ENCODE measurements at places on chromosomes 5 and 9. TPM values are rescaled to one million over a fixed set of nuclear protein-coding genes. Genes with fewer than 3 reads are reported as not detected.

GRCh38 chr5:932151-932627 lies 39.5 kb downstream of the TRIP13 start:
- no peak for DNase-seq

GRCh38 chr5:95957561-95958203 lies 4.0 kb downstream of the ELL2 start:
- no peak for DNase-seq

DNA sequence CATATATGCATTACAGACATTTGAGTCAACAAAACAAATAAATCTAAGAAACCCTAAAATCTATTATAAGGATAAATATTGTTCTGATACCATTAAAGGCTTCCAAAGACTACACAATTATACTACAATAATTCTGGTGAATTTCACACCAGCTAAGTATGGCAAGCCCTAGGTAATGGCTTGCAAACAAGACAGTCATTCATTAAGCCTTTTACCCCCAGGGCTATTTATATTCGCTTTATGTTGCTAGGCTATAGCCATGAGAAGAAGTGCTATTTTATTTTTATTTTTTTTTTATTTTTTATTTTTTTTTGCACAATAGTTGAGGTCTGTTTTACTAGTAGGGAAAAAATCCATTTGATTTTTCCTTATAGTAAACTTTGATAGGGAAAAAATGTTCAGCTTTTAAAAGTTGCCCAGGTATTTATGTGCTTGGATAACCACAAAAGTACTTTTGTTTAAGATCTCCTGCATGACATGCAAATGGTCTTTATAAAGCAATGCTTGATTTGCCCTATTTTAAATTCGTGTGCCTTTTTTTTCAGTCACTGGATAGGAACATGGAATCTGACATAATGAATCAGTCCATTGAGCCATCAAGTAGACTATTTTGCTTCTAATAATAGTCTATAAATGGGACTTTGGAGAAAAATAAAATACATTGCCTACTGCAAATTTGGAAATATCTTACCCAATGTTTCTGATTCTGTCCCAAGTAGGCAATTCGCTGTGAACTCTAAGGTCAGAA lies 946.3 kb upstream of the COX7C start:
- no peak for DNase-seq

- DNase-seq: no peak
These were observed 407.1 kb upstream of the DMAC1 start for GRCh38 chr9:8206720-8207119.

GRCh38 chr9:128253140-128253990 lies 22.4 kb downstream of the GOLGA2 start:
- no peak for DNase-seq

GRCh38 chr5:137305971-137306602 lies 193.0 kb downstream of the SPOCK1 start:
- no peak for DNase-seq

DNA sequence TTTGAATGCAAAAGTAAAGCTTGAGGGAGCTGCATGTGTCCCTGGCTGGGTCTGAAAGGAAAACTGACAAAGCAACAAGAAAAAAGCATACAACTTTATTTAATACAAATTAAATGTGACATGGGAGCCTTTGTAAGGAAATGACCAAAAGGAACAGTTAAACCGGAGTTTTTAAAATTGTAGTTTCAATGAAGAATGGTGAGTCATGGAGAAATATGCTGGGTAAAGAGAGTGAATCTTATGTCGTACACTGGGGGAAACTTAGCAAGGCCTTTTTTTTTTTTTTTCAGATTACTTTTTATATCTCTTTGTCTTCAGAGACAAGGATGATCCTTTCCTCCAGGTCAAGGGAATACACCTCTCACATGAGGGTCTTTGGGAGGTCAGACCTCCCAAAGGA lies 50.1 kb upstream of the FBXL17 start:
- no peak for DNase-seq

DNA sequence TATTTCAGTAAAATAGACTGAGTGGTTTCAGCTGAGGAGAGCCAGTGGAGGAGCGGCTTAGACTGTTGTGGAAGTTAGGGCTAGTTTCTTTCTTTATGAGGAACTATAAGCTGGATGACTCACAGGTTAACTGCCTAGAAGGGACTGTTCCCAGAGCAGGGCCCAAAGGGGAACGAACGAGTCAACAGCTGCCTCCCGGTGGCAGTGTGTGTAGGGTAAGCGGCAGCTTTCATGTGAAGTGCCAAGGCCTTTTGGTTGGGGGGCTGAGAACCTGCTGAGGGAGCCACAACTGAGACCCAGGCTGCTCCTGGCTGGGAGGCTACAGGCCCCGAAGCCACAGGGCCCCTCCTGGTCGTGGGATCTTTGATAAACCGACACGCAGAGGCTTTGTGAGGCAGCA lies 7.0 kb downstream of the SQSTM1 start:
- no peak for DNase-seq

GRCh38 chr5:39518516-39518915 lies 93.7 kb upstream of the DAB2 start:
- no peak for DNase-seq

DNA sequence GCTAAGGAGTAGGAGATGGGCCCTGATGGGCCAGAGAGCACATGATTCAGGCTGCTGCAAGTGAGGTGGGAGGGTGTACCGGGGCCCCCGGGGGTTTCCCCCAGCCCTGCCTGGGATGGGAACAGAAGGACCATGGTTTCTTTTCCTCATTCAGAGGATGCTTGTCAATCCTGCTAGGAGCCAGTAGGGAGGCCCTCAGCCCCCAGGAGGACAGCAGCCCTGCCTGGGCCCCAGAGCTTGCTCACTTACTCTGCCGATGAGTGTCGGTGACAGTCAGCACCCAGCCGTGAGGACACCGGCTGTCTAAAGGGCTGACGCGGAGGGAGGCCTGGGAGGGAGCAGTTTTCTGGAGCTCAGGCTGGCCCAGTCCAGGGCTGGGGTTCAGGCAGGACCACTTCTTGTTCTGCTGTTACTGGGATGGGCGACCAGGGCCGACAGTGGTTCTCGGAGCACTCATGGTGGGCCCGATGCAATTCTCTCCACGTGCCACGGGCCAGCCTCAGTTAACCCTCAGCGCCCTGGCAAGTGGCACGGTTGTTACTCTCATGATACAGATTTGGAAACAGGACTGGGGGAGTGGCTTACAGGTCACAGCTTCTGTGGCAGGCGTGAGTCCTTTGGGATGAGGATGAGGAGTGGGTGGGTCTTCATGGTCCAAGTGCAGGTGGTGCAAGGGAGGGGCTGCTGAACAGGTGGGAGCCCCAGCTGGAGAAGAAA lies 1.8 kb downstream of the ARRDC1 start:
- peak; percentile 66 for DNase-seq

- DNase-seq: no peak
These were observed 75.4 kb downstream of the RASEF start for GRCh38 chr9:82987370-82988189.

DNA sequence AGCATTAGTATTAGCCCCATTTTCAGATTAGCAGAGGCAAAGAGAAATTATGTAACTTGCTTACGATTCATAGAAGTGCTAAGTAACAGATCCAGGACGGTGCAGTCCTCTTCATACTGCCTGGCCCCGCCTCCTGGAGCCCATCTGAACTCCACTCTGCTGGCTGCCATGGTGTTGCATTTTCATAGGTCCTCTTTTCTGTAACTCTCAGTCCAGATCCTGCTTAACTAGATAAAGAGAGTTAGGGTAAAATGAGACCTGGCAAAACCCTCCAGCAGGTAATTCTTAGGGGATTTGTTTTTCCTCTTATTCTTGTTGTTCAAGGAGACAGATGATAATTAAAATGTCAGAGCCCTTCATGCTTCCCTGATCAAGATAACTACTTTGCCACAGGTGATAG lies 135.1 kb upstream of the EFNA5 start:
- DNase-seq: no peak

DNA sequence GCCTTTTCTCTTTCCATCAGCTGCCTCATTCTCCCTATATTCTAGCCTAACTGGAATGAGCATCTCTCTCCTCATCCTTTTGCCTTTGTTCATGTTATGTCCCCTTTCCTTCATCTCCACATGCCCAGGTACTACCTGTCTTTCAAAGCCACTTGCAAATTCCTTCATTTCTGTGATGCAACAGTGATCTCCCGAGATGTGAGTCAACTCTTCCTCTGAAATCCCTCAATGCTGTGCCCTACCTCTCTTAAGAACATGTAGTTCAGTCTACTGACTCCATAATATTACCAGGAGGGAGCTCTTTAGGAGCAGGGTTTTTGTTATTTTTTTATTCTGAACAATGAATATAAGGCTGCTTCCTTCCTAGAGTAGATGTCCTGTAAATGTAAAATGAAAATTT lies 91.6 kb downstream of the ZNF462 start:
- DNase-seq: no peak

- no peak for DNase-seq
These were observed at the start of gene FAM169A for GRCh38 chr5:74865804-74866595. Gene FAM169A, minus strand, starts transcription at chr5:74866387. Its CDS starts 24,711 bp downstream, at chr5:74841676.

- no peak for DNase-seq
These were observed 1.8 kb upstream of the SELENOP start for GRCh38 chr5:42813533-42813932.

GRCh38 chr9:14127656-14128055 lies 186.3 kb downstream of the NFIB start:
- no peak for DNase-seq

GRCh38 chr5:102691434-102691833 lies 63.7 kb upstream of the PAM start:
- no peak for DNase-seq

- DNase-seq: peak; percentile 87
These were observed at the start of gene PANK3 for GRCh38 chr5:168578538-168579487. Gene PANK3, minus strand, starts transcription at chr5:168579368. Its CDS starts 85 bp downstream, at chr5:168579283.

DNA sequence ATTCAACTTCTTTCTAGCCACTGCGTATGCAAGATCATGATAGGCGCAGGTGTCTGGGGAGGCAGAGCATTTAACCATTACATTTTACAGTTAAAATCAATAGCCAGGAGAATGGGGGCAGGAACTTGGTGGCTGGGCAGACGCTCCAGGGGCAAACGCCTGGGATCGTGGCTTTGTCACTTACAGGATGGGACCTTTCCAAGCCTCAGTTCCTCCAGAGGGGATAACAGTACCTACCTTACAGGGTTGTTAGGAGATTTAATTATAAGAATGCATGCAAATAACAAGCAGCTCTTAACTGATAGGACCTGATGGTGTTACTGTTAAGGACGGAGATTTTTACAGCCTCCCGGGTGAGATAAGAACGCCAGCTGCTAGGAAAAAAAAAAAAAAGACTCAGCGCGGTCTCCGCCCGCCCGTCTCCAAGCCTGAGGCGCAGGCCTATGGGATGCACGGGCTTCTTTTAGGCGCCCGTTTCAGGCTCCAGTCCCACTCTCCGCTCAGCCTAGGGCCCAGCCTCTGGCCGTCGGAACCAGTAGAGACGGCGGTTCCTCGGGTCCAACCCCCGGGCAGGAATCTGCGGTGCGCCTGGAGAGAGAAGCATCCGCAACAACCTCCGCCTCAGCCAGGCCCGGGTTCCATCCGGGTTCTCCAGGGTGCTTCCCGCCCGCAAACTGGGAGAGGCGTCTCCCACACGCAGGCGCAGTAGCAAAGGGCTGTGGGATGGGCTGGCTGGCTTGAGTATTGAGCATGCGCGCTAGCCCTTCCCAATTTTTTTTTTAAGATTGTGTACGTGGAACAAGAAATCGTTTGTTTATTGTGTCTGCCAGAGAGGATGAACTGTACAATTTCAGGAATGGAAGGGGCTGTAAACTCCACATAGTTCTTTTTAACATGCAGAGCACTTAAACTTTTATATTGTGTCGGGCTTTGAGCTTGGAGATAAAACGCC lies at the start of gene FAM200C:
Gene FAM200C (minus strand): TSS at position 653 of the 952 bp plus-strand sequence. CDS start 4,564 bp downstream, outside the sequence.
- peak; percentile 94 for DNase-seq

GRCh38 chr5:143932584-143932983 lies 120.6 kb downstream of the HMHB1 start:
- no peak for DNase-seq

DNA sequence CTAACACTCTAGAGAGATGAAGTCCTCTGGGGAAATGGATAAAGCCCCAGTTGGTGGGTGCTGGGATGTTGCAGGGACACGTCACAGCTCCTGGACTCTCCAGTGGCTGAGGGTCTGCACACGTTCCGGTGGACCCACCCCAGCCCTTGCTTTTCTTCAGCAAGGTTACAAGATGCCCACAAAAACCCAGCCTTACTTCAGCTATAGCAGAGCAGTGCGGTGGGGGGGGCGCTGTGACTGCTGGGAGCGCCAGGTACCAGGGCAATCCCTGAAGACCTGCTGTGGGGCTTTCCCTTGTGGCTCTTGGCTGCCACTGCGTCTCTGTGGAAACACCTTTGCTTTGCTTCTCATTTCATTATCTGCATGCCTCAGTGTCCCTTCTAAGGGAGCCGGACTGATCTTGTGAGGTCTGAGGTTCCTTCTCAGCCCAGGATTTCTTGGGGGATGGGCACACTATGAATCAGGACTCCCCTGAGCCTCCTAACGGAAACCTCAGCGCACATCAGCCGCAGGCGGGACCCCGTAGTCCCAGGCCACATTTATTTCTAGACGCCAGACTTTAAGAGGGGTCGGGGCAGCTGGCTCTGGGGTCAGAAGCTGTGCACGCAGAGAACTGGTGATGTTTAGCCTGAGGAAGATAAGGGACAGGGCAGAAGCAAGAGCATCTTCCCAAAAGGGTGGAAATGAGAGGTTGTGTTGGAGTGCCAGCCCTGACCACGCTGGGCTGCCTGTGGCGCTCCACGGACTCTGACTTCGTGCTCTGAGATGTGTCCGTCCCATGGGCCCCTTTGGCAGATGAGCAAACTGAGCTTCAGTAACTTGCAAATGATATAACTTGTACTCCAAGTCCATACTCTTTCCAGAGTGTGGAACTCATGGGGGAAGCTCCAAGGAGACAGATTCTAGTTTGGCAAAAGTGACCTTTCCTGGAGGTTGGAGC lies 106.8 kb downstream of the WNK2 start:
- DNase-seq: no peak

- no peak for DNase-seq
These were observed 66.7 kb downstream of the PPARGC1B start for GRCh38 chr5:149796836-149797235.

DNA sequence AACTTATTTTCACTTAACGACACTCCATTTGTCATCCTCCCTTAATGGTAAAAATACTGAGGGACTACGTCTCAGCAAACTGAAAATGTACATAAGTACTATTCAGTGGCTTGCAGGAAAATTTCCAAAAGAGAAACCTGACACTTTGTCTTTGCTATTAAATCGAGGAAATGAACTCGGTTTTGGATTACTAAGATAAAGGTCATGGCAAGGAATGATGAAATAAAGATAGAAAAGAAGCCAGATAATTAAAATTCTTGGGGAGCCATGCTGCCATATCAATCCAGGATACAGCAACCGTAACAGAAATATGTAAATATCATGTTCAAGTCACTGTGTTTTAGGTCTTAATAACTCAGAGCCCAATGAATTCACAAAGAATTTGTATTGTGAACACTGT lies 647.8 kb downstream of the CDH9 start:
- DNase-seq: no peak

- DNase-seq: no peak
These were observed 370.3 kb downstream of the ARHGEF28 start for GRCh38 chr5:73996151-73996755.

The F2RL1 gene
- 0.73 TPM for total RNA-seq

The PCDHB9 gene
- 1.3 TPM for total RNA-seq

The RAD50 gene
- 31.4 TPM for total RNA-seq

The ACTBL2 gene
- not detected for total RNA-seq

The PRRX2 gene
- total RNA-seq: 0.54 TPM

The CEP120 gene
- total RNA-seq: 12.0 TPM

The DOCK8 gene
- total RNA-seq: 6.1 TPM

The SLC34A1 gene
- not detected for total RNA-seq

The CCL28 gene
- 0.81 TPM for total RNA-seq

The FER gene
- 11.8 TPM for total RNA-seq

The FAM78A gene
- total RNA-seq: 62.9 TPM

The DNM1 gene
- total RNA-seq: 6.1 TPM

The KCNN2 gene
- 9.3 TPM for total RNA-seq

The TAF11L5 gene
- total RNA-seq: not detected

All from Right ventricle myocardium inferior (tissue), 1 donor.